Activated CD4-positive, CD25-positive, alpha-beta regulatory T cell treated with anti-CD3 and anti-CD28 coated beads, Interleukin-2, amount 50 U/mL, for 16 hours (primary cell): ENCODE measurements at places on chromosomes 1 and 21.

- no peak for DNase-seq
These were observed 25.9 kb upstream of the NID1 start for GRCh38 chr1:236090741-236091147.

DNA sequence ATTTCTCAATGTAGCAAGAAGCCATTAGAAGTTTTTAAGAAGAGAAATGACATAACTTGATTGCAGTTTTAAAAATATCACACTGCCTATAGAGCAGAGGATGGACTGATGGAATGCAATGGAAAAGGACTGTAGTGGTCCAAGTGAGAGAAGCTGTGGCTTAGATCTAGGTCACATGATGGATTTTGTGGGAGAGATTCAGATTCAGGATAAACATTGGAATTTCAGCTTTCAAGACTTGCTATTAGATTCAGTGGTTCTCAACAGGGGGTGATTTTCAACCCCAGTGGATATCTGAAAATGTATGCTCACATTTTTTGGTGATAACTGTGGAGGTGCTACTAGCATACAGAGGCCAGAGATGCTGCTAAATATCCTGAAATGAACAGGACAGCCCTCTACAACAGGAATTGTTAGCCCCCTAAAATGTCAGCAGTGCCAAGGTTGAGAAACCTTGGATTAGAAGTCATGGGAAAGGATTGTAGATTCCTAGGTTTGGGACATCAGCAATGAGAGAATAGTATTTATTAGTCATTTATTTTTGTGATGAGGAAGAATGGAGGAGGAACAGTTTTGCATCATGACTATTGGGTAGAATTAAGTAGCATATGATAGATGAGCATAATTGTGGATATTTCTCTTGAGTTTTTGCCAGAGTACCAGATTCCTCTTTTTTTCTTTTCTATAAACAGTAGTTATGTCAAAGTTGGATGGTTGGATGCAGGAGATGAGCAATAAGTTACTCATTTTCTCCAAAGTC, 30.1 kb upstream of the KCNK2 start:
- no peak for DNase-seq

DNA sequence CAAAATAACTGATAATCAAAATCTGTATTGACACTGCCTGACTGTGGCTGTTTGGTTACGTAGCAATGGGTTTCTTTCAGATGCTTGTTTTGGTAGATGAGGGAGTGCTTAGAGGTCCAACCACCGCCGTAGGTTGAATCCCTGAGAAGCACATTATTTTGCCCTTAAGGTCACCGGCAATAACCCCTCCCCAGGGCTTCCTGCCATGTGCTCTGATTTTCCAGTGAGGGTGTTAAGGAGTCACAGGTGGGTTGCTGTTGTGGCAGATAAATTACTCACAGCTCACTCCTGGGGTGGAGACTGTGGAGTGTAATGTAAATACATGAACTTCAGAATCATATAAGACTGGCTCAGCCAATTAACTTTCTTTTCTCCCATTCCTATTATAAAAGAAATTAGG, 81.5 kb upstream of the ZP4 start:
- DNase-seq: no peak

DNA sequence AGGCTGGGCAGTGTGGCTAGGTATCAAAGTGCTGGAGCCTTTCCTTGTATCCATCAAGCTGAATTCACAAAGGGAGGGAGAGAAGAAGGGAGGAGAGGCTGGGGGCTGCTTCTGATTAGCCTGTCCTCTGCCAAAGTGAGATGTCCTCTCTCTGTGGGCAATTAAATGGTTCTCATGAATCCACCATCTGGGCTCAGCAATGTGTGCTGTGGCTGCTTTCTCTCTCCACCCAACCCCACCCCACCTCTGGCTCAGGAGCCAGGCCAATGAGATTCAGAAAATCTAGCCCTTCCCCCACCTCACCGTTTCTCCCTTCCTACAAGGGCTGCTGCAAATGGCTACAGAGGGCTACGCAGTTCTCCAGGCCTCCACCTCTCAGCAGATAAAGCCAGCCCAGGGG, 154.6 kb downstream of the TENT5C start:
- no peak for DNase-seq

GRCh38 chr1:178241837-178242236, 147.9 kb downstream of the RASAL2 start:
- DNase-seq: no peak

DNA sequence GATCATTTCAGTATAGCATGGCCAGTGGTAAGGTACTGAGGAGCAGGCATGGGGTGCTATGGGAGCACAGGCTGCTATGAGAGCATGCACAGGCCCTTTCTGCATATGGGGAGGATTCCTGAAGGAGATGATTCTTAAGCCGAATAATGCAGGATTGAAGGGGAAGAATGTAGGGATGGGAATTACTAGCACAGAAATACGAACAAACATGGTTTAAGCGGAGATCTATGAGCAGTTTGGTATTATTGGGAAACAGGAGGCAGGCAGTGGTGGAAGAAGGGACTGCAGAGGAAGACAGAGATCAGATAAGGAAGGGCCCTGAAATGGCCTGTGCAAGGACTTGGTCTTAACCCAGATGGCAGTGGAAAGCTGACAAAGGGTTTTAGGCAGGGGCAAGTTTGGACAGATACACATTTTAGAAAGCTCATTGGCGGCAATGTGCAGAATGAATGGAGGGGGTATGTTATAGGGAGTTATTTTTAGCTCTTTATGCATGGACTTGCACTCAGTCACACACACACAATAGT, 1.7 kb downstream of the OSCP1 start:
- DNase-seq: no peak

DNA sequence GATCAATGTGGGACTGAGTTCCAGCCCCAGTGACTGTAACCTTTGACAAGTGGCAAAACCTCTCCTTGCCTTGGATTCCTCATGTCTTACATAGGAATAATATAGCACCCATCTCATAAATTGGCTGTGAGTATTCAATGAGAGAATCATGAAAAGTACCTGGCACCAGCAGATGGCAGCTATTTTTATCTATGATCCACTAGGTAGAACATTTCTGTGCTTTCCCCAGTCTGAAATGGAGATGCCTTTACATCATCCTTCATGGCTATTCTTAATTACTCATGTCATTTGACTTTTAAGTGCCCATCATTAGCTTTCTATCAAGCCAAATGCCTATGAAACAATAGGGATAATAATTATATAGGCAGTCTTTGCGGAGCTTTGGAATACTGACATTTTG, 130.1 kb downstream of the TGFB2 start:
- no peak for DNase-seq

DNA sequence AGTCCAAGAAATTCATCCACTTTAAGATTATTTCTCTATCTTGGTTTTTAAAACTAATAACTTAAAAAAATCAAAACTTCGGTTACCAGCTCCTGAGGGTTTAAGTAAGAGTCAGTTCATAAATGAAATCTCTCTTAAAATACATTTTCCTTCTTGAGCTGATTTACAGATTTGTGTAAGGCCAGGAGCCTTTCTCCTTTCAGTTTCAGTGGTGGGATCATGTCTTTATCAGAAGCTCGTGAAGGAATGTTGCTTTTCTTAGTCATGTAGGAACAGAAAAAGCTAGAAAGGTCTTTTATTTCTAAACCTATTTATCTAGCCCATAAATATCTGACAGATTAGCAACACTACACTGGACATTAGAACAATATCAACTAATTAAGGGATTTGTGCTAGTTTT, 390.2 kb downstream of the GPATCH2 start:
- DNase-seq: no peak

DNA sequence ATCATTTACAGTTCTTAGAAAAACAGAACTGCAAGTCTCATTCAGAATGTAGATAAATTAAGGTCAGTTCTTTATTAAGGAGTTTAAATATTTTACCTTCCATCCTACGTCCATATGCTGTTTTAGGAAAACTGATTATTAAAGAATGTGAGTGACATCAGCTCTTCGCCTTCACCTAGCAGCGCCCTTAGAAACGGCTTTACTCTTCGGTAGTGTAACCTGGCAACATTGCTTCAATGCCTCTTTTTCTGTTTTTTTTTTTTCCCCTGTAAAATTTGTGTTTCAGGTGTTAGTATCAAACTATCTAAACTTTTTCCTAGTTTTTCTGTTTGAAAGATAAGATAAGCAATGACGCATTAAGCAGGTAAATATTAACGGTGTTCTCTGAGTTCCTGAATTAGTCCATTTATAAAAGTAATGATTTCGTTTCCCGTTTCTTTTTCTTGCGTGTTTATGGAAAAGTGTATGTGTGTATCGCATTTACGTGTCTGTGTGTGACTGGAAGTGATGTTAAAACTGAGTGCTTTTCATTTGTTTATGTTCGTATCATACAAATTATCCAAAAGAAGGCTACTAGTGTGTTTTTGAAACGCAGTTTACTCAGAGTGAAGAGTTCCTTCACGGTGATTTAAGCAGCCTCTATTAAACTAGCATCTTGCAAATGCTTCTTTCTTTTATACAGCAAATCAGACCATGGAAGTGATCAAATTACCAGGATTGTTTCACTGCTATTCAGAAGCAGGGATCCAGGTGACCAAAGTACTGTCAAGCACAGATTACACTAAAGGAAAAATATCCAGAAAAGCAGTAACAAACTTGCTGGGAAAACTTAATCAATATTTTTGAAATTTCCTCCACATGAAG, 139.0 kb downstream of the SDCCAG8 start:
- DNase-seq: no peak
